ENCODE measurements at places on chromosomes 5 and 9.

- no peak for DNase-seq
Measured at GRCh38 chr5:138953387-138954256, 78.5 kb upstream of the LRRTM2 start.

DNA sequence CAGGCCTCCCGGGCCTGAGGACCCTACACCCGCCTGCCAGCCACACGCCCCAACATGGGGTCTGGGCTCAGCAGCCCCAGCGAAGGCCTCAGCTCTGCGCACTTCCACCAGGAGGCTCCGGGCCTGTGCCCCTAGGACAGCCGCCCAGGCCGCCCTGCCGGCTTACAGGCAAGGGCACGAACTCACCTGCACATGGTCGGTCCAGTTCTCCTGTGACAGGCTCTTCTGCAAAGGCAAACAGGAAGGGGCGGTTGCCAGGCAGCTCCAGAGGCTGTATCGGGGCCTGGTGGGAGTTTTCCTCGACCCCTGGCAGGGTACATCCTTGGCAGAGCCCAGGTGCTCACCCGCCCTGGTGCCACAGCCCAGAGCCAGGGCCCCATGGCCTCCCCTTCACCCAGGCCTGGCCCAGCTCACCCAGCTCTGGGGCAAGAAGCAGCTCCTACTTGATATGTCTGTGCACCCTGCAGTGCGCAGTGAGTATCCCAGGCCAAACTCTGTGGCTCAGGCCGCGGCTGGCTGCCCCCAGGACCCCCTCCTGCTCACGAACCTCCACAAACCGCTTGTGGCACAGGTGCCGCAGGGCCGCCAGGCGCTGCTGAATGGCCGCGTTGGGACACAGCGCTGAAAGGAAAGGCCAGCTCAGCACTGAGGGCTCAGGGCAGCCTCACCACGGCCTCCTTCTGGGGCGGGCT is 52.2 kb upstream of the NRARP start:
- no peak for DNase-seq

GRCh38 chr9:21966140-21966851 is 27.9 kb downstream of the CDKN2A start:
- DNase-seq, result no peak

- DNase-seq, result no peak
Measured at GRCh38 chr5:150175536-150175935, 9.0 kb downstream of the CDX1 start.

DNA sequence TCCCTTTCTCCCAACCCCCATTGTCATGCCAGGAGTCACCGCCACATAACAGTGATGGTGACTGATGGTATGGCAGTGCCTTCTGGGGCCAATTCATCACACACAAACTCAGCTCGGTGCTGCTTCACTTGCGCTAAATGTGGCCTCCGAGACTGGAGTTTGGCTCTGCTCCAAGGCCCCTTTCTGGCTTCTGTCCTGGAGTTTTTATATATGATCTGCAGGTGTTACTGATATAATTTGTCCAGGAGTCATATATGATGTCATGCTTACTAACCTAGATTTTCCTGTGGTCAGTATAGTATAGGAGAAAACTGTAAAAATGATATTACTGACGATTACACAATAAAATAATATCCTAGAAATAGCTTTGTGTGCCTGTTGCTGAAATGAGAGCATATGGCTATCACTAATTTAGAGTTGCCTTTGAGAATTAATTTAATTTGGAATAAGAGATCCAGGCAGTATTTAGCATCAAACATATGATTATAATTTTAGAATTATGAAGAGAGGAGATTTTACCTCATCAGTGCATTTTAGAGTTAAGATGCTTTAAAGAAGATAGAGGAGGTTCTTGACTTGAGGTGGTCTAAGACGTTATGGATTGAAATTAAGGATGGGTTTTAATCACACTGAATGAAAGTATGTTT is 334.1 kb upstream of the CD180 start:
- DNase-seq, result no peak

DNA sequence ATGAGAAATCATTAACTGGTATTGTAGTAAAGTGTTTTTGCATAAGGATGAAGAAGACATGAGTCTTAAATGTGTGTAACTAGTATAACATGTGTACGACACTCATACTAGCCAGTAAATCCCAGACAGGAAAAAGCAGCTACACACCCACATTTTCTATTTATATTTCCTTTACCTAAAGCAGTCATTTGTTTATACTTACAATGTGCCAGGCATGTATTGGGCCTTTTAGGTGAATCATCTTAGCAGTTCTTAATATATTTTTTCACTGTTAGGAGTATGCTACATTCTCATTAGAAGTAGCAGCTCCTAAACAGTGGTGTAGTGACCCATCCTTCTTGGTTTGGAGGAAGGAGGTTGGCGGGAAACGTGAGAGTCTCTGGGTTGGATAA is 55.8 kb upstream of the TMC1 start:
- no peak for DNase-seq

Measured in T-helper 9 cell (primary cell).